ENCODE measurements at places on chromosomes 3 and 15. TPM values are rescaled to one million over a fixed set of nuclear protein-coding genes. Genes with fewer than 3 reads are reported as not detected.

PLA2G4E gene
- total RNA-seq: not detected

OR5K2 gene
- not detected for total RNA-seq

RARRES1 gene
- not detected for total RNA-seq

PRR20G gene
- not detected for total RNA-seq

SLC49A4 gene
- total RNA-seq: 3.5 TPM

GOLGA6L4 gene
- 2.6 TPM for total RNA-seq

JMJD7 gene
- total RNA-seq: 16.0 TPM

IVD gene
- total RNA-seq: 61.2 TPM

CCR3 gene
- not detected for total RNA-seq

PRR23E gene
- total RNA-seq: not detected

DPPA2 gene
- total RNA-seq: not detected

SPSB4 gene
- total RNA-seq: not detected

TM4SF18 gene
- not detected for total RNA-seq

SLC28A1 gene
- not detected for total RNA-seq

DAZL gene
- not detected for total RNA-seq

ALDH1A2 gene
- 0.56 TPM for total RNA-seq

CCNB2 gene
- total RNA-seq: 77.8 TPM

DNA sequence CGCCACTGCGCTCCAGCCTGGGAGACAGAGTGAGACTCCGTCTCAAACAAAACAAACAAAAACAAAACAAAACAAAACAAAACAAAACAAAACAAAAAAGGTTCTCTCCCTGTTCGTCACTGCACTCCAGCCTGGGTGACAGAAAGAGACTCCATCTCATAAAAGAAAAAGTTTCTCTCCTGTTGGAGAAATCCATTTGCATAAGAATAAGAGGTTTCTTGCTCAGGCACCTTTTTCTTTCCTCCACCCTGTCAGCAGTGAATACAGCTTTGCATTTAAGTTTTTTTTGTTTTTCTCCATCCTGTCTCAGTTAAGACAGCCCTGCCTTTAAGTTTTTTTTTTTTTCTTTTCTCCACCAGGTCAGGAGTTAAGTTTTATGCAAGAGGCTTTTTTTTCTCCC, 109.5 kb downstream of the DPH6 start:
- no peak for DNase-seq

DNA sequence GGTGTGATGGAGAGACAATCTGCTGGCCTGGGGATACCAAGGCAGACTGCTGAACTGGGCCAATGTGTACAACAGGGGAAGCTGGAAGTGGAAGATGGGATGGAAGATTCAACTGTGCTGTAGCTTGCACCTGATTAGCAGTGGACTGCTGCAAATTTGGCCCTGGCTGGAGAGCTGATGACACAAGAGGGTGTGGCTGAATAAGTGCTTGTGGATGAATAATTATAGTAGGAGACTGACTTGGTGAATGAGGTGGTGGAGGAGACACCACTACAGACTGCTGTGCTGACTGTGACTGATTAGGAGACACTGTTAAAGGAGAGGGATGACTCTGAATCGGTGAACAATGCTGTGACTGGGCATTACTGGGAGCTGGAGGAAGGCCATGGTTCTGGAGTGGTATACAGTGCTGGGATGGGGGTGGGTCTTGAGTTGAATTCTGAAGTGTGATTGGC, 52.5 kb downstream of the PHC3 start:
- peak; percentile 21 for DNase-seq

- DNase-seq: no peak
Observed at GRCh38 chr3:159185443-159186050, 383.7 kb downstream of the MFSD1 start.

DNA sequence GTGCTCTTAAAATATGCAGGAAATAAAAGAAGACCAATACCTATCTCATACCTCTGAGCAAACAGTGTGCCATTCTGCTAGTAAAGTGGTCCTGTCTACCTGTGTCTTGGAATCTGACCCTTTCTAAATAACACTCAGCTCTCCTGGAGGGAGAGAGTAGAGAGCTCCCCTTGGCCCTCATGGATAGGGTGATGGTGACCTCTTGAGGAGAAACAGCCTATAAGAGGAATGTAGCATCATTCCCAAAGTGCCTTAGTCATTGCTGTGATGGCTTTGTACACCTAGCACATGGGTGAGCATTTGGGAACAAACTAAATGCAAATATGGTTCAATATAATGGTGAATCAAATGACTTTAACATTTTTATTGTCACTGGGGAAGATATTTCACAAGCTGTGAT, 10.0 kb downstream of the SNTN start:
- DNase-seq: no peak

GRCh38 chr15:49424954-49425353, 1.9 kb downstream of the FGF7 start:
- no peak for DNase-seq

GRCh38 chr3:85939074-85939482, 980.3 kb downstream of the CADM2 start:
- no peak for DNase-seq

GRCh38 chr15:69313432-69314000, 14.8 kb downstream of the PAQR5 start:
- DNase-seq: no peak

- DNase-seq: no peak
Observed at GRCh38 chr15:84950570-84951111, 31.0 kb upstream of the PDE8A start.

GRCh38 chr3:130490241-130490640, 26.7 kb upstream of the COL6A6 start:
- no peak for DNase-seq

- peak; percentile 19 for DNase-seq
Observed at GRCh38 chr3:27880969-27881892, 159.1 kb upstream of the EOMES start.

DNA sequence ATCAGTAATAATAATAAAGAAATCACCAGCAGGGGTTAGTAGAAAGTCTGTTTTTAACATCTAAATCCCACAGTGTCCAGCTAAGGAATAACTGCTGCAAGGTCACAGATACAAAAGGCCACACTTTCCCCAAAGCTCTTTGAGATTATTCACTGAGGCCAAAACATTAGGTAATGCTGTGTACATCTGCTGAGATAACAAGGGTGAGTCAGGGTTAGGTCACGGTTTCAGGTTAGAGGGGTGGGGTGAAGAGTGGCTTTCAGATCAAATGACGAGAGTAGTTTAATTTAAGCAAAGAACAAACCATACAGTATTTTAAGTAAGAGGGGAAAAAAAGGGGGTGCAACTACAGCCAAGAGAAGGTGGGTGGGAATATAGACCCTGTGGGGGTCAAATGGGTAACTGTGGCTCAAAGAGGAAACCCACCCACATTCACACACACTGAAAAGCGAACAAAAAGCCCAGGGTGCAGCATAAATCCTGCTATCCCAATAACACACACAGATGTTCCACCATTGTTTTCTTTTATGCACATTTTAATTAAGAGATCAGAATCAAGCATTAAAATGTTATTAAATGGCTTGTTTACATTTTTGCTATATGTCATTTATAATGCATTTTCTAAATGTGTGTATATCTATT, 412.9 kb downstream of the TIGIT start:
- DNase-seq: peak; percentile 62

GRCh38 chr15:92429378-92430068, 35.8 kb downstream of the ST8SIA2 start:
- no peak for DNase-seq

GRCh38 chr15:69828181-69828828, 269.4 kb downstream of the TLE3 start:
- DNase-seq: no peak

- DNase-seq: no peak
Observed at GRCh38 chr3:80696280-80696679, 928.5 kb upstream of the ROBO1 start.

DNA sequence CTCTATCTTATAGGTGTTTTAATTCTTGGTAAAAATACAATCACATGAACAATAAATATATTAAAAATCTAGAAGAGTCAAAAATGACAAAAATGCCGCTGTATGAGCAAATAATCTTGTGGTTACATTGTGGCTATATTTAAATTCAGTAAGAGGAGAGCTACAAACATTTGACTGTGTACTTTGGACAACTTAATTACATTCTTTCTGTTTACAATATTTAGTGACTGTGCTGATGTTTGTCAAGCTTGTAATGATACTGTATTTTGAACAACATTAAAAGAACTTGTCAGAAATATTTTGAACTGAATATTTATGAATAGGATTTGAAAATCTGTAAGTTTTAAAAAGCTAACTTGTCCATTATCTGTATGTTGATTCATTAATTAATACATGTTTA, 598.3 kb downstream of the SI start:
- DNase-seq: no peak

DNA sequence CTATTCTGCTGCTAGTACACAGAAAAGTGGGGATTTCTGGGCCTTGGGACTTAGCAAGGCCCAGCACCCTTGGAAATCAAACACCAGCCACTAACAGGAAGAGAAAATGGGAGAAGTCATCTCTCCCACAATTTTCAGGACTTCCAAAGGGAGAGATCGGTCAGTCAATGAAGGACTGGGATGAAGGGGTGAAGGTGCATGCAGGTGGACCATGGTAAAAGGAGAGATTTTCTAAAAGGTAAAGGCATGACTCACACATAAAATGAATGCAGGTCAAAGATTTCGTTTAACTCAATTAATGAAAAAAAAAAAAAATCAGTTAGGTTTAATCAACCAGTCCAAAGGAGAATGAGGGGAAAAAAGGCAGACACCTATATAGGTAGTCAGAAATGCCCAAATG, 176.4 kb upstream of the PROK2 start:
- DNase-seq: no peak

- DNase-seq: no peak
Observed at GRCh38 chr3:196662711-196663571, 23.4 kb downstream of the NRROS start.

DNA sequence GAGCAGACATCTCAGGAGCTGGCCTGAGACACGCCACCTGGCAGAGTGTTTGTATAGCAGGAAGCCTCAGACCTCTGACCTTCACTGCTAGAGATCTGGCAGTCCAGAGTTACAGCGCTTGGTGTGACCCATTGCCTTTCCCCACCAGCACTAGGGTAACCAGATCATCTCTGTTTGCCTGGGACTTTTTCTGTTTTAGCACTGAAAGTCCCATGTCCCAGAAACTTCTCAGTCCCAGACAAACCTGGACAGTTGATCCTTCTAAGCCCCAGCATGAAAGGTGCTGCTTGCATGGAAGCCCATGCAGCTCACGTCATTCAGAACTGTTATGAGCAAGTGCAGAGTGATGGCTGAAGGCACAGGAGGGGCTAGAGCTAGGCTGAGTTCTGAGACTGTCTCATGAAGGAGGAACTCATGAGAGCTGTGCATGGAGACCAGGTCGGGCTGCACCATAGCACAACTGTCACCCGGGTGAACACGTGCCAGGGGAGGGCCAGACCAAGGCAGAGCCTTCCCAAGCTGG, 18.2 kb upstream of the AHSG start:
- no peak for DNase-seq

GRCh38 chr3:110533089-110533488, 538.5 kb upstream of the NECTIN3 start:
- DNase-seq: no peak

GRCh38 chr15:68991723-68992122, 22.8 kb upstream of the NOX5 start:
- DNase-seq: no peak

- DNase-seq: no peak
Observed at GRCh38 chr3:21062831-21063294, 688.1 kb downstream of the ZNF385D start.

DNA sequence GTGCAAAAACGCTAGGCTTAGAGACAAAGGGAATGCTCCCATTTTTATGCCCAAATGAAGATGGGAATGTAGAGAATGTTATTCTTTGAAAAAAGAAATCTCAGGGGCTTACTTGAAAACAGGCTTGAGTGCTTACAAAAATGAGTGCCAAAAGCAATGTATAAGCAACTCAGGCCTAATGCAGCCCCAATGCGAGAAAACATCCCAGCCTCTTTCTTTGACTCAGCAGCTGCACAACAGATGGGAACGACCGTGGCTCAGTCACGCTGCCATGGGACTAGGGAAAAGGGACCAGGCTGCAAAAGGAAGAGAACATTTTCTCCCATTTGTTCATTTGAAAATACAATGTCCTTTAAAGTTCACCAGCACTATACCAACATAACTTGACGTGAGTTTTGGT, 246.4 kb upstream of the LRIG1 start:
- no peak for DNase-seq

DNA sequence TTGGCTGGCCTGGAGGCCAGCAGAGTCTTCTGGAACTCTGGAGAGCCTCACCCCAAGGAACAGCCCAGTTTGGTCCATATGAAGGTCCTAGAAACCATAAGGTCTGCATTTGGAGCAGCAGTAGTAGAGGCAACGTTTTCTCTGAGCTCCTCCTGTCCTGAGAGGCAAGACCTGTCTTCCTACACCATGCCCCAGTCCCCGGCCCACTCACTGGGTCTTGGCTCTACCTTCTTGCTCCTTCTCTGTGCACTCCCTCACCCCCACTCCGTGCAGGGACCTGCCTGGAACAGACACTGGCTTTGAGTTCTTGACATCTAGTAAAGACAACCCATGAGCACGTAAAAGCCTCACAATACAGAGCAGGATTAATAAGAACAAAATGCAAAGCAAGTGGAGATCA, 76.6 kb downstream of the CHRD start:
- no peak for DNase-seq

DNA sequence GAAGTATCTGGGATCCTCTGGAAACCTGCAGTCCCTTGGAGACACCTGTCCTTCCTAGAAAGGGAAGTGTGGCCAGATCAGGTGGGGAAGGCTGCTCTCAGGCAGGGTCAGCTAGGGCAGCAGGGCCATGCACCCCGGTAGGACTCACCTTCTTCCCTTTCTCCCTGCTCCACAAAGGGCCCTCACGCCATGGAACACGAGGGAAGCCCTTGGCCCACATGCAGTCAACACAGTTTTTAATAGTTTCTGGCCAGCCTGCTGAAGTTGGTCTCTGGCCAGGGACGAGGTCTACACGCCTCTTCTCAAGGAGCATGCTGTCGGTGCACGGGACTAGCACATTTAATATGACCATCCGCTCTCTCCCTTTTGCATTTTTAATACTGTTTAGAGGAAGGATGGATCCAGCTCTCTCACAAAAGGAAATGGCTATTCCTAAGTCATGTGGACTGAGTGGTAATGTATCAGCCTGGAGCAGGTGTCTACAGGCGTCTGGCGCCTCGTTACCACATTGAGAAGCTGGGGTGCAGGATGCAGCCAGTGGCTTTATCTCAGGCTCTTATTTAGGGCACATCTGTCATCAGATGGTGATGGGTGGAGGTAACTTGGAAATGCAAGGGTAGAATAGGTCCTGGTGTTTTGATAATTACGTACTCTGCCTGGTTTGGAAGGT, 153.9 kb downstream of the KLF13 start:
- no peak for DNase-seq

- DNase-seq: no peak
Observed at GRCh38 chr3:183265157-183265642, 12.1 kb downstream of the B3GNT5 start.

- DNase-seq: no peak
Observed at GRCh38 chr3:99751649-99752048, 66.0 kb upstream of the CMSS1 start.

GRCh38 chr3:163518065-163518464, 1560.2 kb downstream of the SI start:
- no peak for DNase-seq

Measured in activated T-cell treated with anti-CD3 and anti-CD28 coated beads, Interleukin-2, amount 50 U/mL, for 72 hours (primary cell).